ENCODE measurements at places on chromosomes 5 and 9.

GRCh38 chr9:137813651-137814415 is 63.7 kb upstream of the CACNA1B start:
- no peak for DNase-seq

GRCh38 chr5:143054480-143054941 is 284.3 kb downstream of the ARHGAP26 start:
- DNase-seq, result no peak

DNA sequence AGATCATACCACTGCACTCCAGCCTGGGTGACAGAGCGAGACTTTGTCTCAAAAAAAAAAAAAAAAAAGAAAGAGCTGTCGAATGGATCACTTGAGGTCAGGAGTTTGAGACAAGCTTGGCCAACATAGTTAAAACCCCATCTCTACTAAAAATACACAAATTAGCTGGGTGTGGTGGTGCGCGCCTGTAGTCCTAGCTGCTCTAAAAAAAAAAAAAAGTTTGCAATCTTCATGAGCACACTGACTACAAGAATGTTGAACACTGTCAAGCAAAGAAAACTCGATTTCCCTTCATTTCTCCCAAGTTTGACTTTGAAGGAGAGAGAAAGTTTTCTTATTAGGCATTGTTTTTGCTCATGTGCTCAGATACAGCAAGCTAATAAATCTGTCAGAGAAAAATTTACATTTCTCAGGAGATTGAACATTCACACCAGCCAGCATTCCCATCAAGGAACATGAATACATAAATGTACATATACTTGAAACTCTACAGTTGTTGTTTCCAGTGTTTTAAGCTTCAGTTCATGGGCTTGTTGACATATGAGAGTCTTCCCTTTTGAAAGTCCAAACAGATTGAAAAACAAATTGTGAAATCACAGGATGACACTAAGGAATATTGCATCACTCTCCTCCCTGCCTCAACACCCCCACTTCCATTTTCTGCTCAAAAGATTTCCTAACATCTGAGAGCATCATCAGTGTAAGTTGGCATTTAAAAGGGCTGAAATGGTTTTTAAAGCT is 81.8 kb downstream of the ARRDC3 start:
- no peak for DNase-seq

- DNase-seq, result no peak
Observed at GRCh38 chr9:34797367-34797766, 87.4 kb upstream of the CCL21 start.

GRCh38 chr9:132670457-132671391 is at the start of gene GTF3C4:
GTF3C4 (plus strand) TSS chr9:132670464; CDS start chr9:132670599, 135 bp downstream.
- peak; percentile 56 for DNase-seq

DNA sequence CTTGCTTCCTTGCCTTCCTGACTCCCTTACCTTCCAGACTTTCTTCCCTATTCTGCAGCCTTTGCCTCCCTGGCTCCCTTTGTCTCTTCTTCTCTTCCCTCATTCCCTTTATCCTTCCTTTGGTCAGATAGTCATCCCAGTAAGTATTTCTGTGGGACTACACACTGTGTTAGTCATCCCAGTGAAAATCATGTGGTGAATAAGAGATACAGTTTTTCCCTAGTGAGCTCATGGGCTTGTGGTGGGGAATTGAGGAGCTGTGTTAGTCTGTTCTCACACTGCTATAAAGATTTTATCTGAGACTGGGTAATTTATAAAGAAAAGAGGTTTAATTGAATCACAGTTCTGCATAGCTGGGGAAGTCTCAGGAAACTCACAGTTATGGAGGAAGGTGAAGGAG is 109.8 kb upstream of the EDIL3 start:
- no peak for DNase-seq

- DNase-seq, result no peak
Observed at GRCh38 chr5:178305801-178306200, 73.2 kb upstream of the PHYKPL start.

DNA sequence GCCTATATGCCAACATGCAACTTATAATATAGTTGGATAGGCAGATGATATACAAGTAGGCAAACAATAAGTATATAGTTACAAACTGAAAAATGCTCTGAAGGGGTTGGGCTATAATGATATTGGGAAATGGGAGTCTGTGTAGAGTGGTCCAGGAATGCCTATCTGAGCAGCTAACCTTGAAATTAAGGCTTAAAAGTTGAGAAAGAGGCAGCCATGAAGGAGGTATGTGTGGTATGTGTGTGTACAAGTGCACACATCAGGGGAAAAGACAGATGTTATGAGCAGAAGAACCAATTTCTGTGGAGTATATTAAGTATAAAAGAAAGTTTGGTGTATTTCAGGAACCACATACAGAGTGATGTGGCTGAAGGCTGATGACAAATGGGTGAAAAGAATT is 154.9 kb upstream of the PAPPA start:
- DNase-seq, result no peak

GRCh38 chr9:137673886-137674285 is 55.1 kb downstream of the EHMT1 start:
- DNase-seq, result no peak

DNA sequence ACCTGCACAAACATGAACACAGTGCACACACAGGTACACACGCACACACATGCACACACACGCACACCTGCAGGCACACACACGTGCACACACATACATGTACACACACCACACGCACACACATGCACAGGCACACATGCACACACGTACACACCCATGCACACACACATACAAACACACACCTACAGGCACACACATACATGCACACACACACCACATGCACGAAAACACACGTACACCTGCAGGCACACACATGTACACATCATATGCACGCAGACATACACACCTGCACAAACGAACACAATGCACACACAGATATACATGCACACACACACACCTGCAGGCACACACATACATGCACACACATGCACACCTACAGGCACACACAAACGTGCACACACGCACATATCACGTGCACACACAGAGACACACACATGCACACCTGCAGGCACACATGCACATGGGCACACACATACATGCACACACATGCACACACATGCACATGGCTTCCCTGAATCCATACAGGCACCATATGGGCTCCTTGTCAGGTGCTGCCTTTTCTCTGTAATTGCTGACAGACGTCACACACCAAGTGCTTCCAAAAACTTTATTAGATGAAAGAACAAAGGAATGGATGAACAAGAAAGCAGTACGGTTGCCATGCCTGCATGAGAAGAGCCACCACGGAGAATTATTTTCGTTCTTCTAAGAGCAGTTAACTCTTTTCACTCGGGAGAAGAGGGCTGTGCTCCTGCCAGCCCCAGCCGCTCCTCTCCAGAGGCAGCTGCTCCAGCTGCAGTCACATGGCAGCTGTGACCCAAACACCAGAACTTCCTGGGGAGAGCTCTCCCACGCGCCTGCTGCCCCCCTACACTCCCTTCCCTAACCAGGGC is 57.2 kb downstream of the EXD3 start:
- no peak for DNase-seq

DNA sequence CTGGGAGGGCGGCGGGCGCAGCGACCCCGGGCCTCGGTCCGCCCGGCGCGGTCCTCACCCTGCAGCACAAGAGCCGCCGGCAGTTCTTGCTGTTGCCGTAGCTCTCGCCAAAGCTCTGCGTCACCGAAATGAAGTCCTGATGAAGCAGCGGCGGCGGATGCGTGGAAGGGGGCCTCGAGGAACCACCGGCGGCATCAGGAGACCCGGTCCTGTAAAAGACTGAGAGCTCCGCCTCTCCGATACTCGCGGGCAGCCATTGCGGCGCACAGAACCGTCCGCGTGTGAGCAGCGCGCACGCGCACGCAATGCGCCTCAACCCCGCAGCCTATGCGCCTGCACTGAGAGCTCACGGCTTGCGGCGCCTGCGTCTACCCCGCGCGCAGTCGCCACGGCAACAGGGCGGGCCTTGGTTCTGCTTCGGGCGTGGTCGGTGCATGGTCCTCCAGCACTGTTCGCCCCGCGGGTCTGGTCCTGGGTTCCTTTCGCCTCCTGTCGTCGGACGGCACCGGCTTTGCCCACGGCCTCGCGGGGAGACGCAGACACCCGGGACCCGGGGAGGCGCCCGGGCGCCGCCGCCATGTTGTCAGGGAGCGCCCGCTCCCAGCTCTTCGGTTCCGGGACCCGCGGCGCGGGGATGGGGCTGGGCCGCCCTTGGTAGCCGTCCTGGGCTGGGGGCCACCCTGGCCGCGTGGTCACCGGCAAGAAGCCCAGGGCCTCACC is 9.3 kb upstream of the GRIN1 start:
- peak; percentile 89 for DNase-seq

- no peak for DNase-seq
Observed at GRCh38 chr9:109894921-109895758, 115.1 kb downstream of the PALM2AKAP2 start.

DNA sequence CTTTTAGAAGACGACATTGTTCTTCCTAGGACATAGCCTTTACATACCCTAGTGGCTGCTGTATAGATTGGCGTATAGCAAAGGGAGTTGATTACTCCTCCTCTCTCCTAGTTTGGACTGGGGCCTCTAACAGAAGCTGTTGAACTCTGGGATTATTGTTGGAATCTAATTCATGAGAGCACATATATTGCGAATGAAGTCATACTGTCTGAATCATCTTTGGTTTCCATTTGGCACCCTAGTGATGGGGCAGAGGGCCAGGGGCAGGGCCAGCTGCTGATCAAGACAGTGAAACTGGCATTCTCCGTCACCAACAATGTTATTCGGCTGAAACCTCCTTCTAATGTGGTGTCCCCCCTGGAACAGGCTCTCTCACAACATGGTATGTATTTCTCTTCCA is 40.3 kb downstream of the NUP188 start:
- DNase-seq, result no peak

GRCh38 chr5:73312146-73312871 is 136.3 kb downstream of the FOXD1 start:
- no peak for DNase-seq

DNA sequence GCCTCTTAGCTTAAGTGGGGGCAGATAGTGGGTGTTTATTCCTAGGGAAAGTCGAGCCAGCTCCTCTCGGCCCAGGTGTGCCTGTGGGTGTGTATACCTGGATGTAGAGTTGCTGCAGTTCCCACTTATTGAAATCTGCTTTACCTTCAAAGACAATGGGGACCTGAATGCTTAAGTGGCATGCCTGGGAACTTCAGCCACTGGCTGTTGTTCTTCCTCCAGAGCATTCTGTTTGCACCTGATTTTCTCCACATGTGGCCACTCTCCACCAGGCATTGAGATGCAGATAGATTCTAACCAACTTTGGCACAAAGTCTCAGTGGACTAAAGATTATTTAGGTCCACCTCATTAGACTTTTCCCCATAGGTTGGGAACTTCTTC is 186.8 kb downstream of the ZNF462 start:
- DNase-seq, result no peak

- DNase-seq, result no peak
Observed at GRCh38 chr9:83234541-83234940, 171.6 kb upstream of the RASEF start.

DNA sequence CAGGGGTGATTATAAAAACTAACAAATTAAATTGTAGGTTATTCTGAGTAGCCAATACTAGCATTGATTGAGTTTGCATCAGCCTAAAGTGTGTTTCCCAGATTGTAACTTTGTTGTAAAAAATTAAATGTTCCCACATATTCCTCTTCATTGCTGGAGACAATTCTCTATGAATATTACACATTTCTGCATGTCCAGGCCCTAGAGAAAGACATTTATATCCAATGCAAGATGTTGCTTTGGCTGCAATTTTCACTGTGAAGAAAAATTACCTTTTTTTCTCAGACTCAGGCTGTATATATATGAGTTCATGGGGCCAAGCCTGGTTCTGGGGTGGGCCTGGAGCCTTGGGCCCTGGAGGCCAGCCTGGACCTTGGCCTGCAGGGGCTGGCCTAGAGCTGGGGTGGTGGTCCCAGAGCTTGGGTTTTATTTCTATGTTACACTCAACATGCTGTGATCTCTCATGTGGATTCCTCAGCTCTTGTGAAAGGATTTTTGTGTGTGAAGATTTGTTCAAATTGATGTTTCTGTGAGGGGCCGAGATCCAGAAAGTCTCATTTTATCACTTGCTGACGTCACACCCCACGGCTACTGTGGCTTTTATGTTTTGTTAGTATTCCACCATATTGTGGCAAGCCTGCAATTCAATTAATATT is 232.5 kb downstream of the SPATA31A1 start:
- no peak for DNase-seq

DNA sequence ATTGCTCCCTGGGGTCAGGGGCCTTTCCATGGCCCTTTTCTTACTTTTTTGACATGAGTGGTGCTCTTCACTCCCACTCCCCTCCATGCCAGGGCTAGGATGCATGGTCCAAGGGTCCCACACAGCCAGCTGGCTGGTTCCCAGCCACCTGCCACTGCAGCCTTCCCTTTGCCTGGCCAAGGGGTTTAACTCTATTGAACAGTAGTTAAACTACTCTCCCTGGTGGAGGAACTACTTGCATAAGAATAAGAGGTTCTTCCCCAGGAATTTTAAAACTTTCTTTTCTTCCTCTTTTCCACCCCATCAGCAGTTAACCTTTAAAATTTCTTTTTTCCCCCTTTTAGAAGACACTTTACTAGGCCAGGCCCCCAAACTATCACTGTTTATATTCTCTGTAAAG is 1532.8 kb upstream of the ACO1 start:
- no peak for DNase-seq

DNA sequence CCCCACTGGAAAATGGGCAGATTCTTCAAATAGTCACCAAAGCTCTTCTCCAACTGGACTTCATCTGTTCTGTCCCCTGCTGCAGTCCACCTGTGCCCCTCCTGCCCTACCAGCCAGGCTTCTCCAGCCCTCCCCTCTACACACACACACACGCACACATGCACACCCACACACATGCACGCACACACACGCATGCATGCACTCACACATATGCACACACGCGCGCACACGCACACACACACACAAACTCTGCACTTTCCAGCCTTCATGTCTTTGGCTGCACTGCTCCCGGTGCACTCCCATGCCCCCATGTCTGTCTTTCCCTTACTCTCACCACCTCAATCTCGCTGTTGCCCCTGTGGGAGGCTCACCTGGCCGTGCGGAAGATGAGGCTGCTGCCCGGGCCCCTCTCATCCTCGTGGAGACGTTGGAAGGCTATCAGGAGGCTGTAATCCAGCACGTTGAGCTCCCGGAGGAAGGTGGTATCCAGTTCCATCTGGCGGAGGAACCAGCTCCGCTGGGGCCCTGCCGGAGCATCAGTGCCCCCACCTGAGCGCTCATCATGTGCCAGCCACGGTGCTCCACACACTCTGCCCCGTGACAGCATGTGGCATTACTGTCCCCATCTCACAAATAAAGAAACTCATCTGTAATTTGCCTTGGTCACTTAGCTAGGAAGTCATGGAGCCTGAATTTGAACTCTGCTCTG is 5.7 kb downstream of the PIP5KL1 start:
- no peak for DNase-seq

GRCh38 chr9:92140074-92140753 is 25.0 kb upstream of the SPTLC1 start:
- peak; percentile 71 for DNase-seq

DNA sequence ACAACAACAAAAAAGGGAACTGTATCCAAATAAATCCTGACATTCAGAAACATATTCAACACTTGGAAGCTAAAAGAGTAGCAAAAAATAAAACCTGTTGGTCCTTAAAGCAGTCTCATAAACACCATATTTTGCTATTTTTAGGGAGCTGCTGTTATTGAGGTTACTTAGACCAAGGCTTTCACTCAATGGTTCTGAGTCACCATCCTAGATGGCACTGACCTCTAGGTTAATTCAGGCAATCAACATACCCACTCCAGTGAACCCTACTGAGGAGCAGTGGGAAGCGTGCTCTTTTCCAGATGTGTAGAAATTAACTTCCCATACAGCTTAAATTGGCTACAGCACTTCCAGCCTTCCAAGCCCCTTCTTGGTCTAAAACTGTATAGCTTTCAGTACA is 5.2 kb downstream of the GNAQ start:
- no peak for DNase-seq

- no peak for DNase-seq
Observed at GRCh38 chr9:17476401-17476800, 102.5 kb upstream of the SH3GL2 start.

GRCh38 chr5:61704289-61704688 is 372.2 kb downstream of the ZSWIM6 start:
- DNase-seq, result no peak
